ENCODE measurements at places on chromosomes 7 and 10.
A peak's percentile ranks its signal among the peaks of the same experiment; 100 is the strongest.

GRCh38 chr10:76040107-76040829, 608.8 kb downstream of the LRMDA start:
- DNase-seq: no peak

DNA sequence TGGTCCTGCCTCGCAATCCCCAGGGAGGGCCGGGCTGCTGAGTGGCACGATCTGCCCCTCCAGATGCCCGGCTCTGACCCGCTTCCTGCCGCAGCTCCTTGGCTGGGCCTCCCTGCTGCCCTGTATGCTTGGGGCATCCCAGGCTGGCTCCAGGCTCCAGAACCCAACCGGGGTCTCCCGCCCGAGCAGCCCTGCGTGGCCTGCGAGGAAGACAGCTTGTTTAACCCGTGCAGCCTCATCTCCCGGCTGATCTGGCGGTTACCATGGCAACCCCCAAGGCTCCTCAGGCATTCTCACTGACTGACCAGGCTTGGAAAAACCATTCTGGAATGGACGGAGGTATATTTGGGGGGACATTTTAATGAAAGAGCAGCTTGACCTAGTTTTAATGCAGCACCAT, 232.4 kb upstream of the MYO3A start:
- DNase-seq: no peak

DNA sequence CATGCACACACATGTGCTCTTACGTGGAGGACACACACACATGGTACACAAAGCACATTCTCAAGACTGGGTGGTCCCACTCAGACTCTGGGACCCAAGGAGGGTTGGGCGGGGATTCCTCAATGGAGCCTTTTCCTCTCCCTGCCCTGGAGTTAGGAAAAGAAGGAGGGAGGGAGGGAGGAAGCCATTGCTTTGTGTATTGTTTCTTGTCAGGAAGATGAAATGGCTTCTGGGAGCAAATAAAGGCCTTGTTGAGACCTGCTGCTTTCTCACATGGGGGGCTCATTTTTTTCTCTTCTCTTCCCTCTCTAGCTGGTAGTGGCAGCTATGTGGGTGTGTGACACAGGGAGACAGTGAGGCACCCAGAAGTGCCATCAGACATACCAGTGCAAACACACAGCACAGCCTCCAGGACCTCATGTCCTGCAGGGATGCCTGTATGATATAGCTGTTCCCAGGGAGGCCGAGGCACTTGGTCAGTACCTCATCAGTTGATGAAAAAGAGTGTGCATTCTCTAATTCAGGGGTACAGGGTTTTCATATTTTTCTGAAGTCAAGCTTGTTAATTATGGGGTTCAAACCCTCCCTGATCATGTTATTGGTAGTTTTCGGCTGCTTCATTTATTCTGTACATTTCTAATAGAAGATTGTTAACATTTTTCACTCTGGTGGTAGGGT, 5.7 kb downstream of the AQP1 start:
- no peak for DNase-seq

- no peak for DNase-seq
Measured at GRCh38 chr10:48740015-48740707, 55.5 kb downstream of the WDFY4 start.

- no peak for DNase-seq
Measured at GRCh38 chr7:20282959-20283358, 47.7 kb upstream of the ITGB8 start.

DNA sequence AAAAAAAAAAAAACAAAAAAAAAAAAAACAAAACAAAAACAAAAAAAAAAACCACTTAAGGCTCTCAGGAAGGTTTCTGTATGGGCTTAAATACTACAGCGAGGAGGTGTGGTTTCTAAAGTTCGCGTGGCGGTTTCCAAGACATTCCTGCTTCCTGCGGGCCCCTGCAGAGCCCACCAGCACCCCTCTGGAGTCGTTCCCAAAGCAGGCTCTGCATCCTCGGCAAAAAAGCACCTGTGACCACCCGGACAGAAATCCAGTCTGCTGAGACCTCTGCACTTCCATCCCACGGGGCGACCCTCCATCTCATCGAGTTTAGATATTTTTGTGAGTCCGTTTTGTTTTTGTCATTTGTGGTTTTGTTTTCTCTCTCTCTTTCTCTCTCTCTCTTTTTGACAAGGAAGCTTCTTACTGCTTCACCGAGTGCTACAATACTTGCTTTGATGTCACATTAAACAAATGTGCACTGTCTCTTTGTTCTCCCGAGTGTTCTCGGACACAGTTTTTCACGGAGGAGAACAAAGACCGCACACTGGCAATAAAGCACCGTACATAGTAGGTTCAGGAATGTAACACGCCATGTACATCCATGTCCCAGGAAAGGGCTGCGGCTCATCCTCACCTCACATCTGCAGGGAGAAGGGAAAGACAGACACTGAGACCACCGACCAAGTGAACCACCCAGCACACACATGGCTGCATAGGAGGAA, 21.5 kb downstream of the PDGFA start:
- DNase-seq: no peak

DNA sequence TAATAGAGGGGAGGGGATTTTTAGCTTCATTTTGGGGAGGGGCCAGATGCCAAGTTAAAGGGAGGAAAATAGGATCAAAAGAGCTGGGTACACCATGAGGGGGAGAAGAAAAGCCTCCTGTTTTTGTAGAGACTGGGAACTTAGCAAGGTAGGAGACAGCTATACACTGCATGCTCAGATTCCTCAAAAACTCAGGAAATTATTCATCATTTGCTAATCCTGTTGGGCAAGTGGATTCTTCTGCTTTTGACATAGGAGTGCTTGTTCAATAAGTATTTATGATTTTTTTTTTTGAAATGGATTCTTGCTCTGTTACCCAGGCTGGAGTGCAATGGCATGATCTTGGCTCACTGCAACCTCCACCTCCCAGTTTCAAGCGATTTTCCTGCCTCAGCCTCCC, 73.4 kb downstream of the LYZL2 start:
- DNase-seq: no peak

DNA sequence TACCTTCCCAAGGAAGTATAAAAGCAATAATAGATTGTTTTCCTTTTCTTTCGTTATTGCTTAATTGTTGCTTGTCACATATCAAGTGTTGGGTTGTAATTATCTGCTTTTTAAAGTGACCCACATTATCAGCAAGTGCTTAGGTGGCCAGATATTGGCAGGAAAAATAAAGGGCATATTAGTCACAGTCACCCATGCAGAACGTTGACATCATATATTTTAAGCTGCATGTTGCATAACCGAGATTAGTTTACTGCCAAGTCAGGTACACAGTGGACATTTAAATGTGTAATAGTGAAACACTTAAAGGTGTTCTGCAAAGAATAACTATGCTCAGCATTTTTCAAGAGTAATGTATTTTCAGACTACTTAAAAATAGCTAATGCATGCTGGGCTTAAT, 11.4 kb downstream of the NEBL start:
- DNase-seq: no peak

- no peak for DNase-seq
Measured at GRCh38 chr7:140638173-140638791, 2.3 kb downstream of the DENND2A start.

- DNase-seq: no peak
Measured at GRCh38 chr7:133409421-133409820, 156.5 kb downstream of the EXOC4 start.

DNA sequence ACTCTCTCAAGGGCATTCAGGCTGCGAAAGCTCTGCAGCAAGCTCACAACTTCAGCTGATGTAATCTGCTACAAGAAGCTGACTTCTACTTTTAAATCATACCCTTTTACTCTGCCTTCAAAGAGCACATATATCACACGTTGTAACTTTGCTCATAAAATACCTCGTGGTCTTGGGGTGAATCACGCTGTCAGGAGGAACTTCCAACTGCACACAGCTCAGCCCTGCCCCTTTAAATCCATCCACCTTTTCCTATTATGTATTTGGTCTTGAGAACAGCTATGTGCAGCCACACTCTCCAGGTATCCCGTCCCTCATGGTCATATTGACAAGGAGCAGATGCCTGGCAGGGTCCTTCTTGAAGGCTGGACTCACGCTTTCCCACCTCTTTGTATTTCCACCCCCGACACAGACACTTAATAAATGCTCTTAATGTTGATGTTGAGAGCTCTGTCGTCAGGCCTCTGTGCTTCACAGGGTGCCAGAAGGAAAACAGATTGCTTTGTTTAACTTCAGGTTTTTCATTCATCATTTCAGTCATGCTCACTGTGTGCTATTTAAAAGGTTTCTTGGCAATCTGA, 47.6 kb downstream of the ICA1 start:
- no peak for DNase-seq

GRCh38 chr7:75955331-75955955, 39.0 kb downstream of the TMEM120A start:
- no peak for DNase-seq

DNA sequence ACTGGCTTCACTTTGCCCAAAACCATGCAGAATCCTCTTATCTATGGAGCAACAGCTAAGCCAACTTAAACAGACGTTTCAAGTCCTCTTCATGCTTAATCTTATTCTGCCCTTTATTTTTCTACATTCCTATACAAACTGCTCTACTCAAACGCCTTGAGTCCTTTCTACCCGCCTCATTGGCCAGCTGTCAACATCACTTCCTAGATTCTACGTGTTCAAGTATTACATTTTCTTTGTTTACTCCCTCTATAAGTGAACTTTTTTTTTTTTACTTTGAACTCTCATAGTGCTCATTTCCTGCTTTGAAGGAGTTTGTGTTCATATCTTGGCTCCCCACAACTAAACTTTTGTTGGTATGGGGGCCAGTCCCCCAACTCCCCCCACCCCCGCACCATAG, 28.9 kb upstream of the SLC26A5 start:
- DNase-seq: no peak

- no peak for DNase-seq
Measured at GRCh38 chr10:69394020-69394419, 22.7 kb downstream of the TACR2 start.

DNA sequence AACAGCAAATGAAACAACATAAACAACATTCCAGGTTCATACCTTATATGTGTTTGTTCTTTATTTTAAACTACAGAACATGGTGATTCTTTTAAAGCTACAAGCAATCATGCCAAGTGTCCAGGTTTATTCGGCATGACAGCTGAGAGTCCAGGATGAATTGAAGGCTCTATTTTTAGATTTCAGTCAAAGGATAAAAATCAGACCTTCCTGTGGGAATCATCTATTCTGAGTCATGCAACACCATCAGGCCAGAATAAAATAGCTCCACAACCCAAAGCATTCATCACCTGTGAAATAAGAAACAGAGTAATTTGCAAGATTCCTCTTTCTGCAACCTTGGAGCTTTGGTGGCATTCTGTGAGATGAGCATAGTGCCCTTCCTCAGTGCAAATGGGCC, 292.4 kb upstream of the MYO3A start:
- no peak for DNase-seq

GRCh38 chr10:15169555-15170401, 1.3 kb upstream of the NMT2 start:
- DNase-seq: peak; percentile 24

- no peak for DNase-seq
Measured at GRCh38 chr7:101733713-101734475, 83.5 kb upstream of the CUX1 start.

Data from activated gamma-delta T cell treated with anti-CD3 and anti-CD28 coated beads, Interleukin-2, amount 50 U/mL, for 16 hours (primary cell).